Activated CD4-positive, alpha-beta T cell treated with anti-CD3 and anti-CD28 coated beads, Interleukin-2, amount 10 ng/mL, durations not matched to agents 24 days and 14 days (primary cell): ENCODE measurements at places on chromosomes 7 and 10. TPM values are rescaled to one million over a fixed set of nuclear protein-coding genes. Genes with fewer than 3 reads are reported as not detected.
A peak's percentile ranks its signal among the peaks of the same experiment; 100 is the strongest.

GRCh38 chr7:32500922-32501341 lies 5.6 kb downstream of the AVL9 start:
- no peak for DNase-seq

DNA sequence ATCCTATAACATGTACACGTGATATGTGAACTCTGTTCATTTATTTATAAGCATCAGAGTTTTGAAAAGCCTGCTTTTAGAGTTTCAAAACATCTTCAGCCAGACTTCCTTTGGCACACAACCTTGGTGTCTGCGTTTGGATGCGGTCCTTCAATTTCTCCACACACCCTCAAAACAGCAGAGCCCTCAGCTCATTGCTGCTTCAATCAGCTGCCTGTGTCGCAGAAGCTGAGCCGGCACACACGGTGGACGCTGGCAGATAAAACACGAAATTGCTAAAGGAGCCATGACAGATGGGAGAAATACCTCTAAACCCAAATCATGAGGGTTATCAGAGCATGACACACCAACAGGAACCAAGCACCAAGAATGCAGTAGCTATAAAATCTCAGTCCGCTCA lies 396.4 kb upstream of the AKR1E2 start:
- DNase-seq: no peak

- DNase-seq: no peak
Measured at GRCh38 chr7:31100445-31100844, 48.3 kb downstream of the ADCYAP1R1 start.

DNA sequence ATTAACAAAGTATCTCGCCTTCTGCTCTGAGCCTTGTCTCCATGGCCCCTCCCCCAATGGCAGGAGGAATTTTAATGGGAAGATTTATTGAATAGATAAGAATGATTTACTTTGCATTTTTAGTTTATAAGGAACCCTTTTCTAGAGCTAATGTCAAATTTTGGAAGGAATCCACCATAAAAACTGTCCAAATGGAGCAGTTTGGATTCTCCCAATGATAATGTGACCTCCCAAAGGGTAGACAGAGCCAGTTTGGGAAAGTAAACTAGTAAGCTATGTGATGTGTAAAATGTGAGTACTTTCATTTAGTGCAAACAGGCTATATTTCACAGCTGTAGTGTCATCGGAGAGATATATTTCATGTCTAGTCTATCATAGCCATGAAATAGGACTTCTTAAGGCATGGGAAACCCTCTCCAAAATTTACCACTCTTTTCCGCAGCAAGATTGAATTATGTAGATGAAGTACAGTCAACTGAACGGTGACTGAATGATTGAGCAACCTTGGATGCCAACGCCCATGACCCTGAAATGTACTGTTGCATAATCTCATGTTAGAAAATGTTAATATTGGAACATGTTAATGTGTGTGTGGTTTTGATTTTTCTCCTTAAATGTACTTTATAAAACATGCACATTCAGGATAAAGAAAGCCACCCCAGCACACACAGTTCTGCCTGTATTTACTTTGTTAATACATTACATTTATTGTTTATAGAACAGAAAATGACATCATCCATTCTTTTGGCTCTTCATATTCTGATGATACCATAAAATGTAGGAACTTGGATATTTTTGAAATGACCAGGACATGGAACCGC lies 140.6 kb downstream of the NRP1 start:
- DNase-seq: no peak

DNA sequence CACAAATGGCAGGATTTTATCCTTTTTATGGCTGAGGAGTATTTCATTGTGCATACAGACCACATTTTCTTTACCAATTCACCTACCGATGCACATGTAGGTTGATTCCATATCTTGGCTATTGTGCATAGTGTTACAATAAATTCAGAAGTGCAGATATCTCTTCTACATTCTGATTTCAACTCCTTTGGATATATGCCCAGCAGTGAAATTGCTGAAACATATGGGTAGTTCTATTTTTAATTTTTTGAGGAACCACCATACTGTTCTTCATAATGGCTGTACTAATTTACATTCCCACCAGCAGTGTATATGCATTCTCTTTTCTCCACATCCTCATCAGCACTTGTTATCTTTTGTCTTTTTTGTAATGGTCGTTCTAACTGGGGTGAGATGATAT lies 1290.3 kb downstream of the XPNPEP1 start:
- no peak for DNase-seq

DNA sequence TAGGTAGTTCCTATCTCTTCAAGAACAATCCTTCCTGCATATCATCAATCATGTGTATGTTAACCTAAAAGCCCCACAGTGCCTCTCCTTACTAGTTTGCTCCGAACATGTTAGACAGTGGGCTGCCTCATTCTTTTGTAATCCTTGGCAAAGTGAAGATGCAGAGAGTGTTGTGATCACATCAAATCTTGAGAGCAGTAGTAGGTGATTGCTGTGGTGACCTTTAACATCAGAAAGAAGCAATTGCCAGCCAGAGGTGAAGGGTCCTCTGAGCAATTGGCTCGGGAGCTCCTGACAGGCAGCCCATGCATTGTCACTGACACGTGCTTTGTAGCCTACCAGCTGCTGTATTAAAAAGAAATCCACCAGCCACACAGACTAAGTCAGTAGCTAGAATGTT lies 19.6 kb upstream of the GSTK1 start:
- DNase-seq: no peak

DNA sequence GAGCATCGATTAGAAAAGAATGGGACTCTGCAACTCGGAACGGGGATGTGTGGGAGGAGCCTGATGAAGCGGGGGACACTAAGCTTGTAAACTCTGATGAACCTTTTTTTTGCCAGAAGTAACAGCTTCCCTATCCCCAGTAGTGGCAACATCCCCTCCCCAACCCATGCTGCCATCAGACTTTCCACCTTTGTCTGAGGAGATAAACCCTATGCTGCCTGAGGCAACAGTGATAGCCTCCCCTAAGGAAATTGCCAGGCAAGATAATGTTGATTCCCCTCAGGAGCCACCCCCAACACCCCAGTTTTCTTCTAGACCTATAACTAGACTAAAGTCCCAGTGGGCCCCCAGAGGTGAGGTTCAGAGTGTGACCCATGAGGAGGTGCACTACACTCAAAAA lies 173.7 kb downstream of the AKR1D1 start:
- DNase-seq: no peak

DNA sequence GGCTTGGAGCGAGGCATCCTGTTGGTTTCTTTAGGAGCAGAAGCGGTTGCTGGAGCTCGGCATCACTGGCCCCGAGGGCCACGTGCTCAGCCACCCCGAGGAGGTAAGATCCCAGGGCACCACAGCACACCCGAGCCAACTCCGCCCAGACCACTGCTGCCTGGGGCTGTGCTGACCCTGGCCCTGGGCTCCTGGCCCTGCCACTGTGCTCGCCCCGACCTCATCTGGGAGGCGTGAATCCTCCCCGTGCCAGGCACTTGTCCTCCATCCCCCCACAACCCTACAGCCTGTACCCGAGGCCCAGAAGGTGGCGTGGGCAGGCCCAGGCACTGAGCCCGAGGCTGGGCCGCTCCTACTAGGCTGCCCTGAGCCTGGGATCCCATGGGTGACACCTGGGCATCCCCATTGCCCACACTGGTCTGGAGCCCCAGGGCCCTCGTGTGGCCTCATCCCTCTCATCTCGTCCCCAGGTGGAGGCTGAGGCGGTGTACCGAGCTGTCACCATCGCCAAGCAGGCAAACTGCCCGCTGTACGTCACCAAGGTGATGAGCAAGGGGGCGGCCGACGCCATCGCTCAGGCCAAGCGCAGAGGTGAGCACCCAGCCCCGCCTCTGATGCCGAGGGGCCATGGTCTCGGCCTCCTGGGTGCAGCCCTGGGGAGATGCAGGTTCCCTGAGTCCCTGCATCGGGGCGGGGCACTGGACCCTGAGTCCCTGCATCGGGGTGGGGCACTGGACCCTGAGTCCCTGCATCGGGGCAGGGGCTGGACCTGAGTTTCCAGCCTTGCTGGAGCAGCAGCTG lies 11.8 kb downstream of the DPYSL4 start:
- no peak for DNase-seq

DNA sequence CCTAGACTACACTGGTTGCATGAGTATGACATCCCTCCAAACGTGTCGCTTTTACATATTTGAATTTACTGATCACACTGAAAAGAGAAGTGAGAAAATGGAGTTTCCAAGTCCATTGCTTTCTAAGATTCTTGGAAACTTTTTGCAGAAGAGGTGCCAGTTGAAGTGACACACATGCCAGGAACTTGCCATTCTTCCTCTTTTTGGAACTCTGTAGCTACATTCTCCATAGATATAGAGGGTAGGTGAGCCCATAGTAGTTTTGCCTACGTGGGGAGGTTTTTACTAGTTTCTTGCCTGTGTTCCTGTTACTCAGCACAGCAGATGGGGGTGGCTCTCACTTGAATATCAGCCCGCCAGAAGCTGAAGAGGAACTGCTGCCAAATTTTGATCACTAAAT lies 286.6 kb upstream of the NRP1 start:
- no peak for DNase-seq

- no peak for DNase-seq
Measured at GRCh38 chr7:55094092-55094690, 75.4 kb downstream of the EGFR start.

- DNase-seq: no peak
Measured at GRCh38 chr7:100506356-100506923, 22.7 kb downstream of the NYAP1 start.

- DNase-seq: no peak
Measured at GRCh38 chr7:52482076-52482475, 553.4 kb upstream of the POM121L12 start.

GRCh38 chr7:37110660-37111424 lies 337.8 kb downstream of the ELMO1 start:
- no peak for DNase-seq

DNA sequence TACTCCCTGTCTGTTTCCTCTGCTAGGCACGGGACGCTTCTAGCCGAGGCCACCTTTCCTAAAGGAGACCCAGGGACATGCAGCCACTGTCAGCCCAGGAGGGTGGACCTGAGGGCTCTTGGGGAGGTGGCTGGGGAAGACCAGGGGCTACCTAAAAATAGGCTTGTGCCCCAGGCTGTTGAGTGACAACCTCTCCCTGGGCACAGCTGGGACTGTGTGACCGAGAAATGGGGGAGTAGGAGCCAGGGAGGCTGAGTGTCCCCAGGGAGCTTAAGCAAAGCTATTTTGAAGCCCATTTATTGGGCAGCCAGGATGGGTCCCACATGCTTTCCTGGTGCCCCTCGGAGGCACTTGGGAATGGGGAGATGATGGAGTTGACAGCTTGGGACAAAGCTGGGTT lies 63.8 kb downstream of the CALML3 start:
- DNase-seq: no peak

DNA sequence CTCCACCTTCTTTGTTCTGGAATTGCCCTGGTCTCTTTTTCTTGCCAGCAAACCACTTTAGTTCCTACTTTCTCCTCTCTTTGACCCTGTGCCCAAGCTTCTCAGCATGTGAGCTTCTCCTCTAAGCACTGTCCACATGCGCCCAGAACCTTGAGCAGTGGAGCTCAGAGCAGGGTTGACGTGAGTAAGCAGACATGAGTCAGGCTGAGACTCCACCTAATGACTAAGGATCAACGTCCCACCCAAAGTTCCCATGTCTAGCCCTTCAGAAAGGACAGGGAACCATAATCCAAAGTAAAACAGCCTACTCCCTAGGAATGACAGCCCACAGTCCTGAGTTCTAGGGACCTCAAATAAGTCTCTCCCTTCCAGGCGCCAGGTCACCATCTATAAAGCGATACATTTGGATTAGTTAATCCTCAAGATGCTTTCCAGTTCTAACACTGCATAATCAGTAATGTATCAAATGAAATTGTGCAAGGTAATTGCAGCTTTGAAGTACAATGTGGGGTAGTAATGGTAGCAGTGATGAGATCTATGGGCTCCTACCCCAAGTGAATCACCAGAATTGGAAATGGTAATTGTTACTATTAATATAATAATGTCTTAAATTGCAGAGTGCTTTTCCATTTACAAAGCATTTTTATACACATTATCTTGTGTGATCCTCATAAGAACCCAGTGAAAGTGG lies 44.5 kb downstream of the KCNMA1 start:
- no peak for DNase-seq

- DNase-seq: no peak
Measured at GRCh38 chr10:49612513-49613164, 1.2 kb upstream of the CHAT start.

DNA sequence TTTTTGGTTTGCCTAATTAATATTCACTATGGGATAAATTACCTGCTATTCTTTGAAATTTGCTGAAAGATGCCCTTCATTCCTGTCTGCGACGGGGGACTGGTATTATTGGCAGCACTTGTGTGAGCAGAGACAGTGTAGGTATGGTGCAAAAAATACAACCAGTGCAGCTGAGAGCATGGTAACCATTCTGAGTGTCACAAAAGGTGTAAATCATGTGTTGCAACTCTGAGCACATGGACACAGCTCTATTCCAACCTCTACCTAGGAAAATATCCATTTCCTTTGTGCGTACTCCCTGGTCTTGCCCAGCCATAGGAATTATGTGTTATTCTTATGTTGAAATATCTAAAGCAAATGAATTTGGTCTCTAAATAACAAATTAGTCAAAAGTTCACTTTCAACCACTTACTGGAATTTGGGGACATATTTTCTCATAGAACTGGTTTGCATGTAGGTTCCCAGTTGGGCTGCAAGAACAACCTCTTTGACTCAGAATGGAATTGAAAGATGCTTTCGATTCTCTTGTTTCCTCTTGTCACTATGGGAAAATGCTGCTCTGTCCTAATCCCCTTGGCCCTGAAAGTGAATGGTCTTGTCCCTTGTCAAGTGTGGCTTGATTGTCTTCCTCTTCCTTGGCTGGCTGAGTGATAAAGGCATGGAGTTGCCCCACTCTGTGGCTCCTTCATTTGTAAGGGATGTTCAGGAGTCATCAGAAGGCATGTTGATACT lies 57.0 kb downstream of the CELF2 start:
- no peak for DNase-seq

GRCh38 chr10:86688398-86688921 lies 20.1 kb downstream of the LDB3 start:
- peak; percentile 84 for DNase-seq

DNA sequence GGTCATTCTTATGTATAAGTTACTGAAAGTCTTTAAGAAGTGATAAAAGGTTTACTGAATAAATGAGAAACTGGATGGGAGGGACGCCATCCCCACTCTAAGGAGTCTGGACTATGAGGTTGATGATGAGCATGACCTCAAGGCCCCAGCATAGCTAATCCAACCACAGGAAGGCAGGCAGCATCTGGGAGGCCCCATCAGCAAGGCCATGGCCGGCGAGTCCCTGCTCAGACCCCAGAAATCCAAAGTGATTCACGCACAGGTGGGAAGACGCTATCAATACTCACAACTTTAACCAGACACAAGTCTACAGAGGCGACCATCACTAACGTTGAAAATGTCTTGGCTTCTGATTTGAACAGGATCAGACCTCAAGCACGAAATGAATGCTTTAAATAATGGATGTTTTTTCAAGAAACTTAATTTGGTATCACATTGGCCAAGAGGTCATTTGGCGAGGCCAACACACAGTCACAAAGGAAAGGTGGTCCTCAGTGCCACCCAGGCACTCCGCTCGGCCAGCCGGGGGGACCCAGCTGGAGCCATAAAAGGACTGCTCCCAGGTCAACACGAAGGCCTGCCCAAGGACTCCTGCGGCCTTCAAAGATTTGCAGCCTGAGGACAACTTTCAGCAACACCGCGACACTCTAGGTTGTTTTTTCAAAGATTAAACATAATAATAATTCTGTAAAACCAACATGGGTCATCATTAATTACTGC lies 228.5 kb downstream of the PTPRN2 start:
- DNase-seq: no peak

GRCh38 chr10:30986053-30986555 lies 45.6 kb downstream of the ZNF438 start:
- peak; percentile 66 for DNase-seq

The HOXA6 gene
- not detected in 2 replicates for total RNA-seq

The OR2A7 gene
- total RNA-seq: 2.0 and 2.1 TPM in 2 replicates

The MYPN gene
- total RNA-seq: not detected in 2 replicates
